Caki2 (cell line): ENCODE measurements at places on chromosomes 12 and 14. TPM values are rescaled to one million over a fixed set of nuclear protein-coding genes. Genes with fewer than 3 reads are reported as not detected.

DNA sequence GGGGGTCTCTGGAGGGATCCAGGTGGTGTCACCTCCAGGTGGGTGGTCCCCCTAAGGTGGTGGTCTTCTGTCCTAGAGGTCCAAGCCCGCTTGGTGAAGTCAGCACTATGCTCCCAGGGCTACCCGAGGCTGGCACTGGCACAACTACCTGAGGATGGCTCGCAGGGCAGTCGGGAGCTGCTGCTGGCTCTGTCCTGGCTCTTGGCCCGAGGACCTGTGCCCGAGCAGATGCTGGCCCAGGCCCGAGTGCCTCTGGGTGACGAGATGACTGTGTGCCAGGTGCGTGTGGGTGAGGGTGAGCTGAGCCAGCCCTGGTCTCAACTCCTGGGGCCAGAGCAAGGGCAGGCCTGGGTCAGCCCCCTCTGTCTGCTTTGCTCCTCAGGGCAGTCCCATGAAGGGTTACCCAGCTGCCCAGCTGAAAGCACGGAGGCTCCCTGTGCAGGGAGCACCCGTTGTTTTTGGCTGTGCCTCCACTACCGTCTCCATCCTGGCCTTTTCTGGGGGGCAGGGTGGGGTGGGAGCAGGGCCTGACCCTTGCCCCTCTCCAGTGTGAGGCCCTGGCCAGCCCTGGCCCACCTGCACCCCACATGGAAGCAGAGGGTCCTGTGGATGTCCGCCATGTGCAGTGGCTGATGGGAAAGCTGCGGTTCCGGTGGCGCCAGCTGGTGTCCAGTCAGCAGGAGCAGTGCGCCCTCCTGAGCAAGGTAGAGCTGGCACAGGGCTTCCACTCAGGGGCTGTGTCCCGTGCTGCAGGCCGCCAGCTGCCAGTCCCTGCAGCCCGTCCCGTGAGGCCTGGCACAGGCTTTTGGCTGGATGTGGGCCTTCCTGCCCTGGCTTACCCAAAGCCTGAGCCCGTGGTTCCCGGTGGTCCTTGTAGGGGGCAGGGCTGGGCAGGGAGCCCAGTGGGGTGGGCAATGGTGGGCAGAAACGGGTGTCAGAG is 1.3 kb downstream of the TEDC1 start:
- no peak for DNase-seq

DNA sequence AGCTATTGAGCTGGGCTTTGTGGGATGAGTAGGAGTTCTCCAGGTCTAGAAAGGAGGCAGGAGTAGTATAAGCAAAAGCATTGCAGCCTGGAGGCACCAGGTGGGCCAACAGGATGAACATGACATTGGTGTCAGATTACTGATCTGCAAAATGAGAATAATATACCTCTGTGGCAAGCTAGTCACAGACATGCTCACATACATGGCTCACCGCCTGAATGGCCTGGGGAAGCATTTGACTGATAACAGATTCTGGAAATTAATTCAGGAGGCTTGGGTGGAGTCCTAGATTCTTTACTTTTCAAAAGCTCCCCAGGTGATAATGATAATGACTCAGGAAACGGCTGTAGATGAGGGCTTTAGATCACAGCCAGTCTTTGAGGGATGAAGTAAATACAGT is 709 bp downstream of the TCL1B start:
- DNase-seq, result no peak

DNA sequence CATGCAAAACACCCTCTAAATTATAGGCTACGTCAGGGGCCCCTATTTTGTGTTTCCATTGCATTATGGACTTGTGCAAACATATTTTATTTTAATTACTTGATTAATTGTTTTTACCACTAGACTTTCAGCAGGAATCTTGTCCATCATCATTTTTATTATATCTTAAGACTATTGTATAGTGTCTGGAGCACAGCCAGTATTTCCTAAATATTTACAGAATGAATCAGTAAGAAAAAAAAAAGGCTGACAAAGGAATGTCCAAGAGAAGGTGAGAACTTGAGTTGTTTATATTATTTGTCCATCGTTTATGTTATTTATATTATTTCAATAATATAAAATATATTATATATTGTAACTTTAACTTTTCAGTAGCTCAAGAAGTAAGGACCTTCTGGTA is 664.7 kb downstream of the SLC6A15 start:
- no peak for DNase-seq

GRCh38 chr12:95996034-95996658 is at the start of gene HAL:
Gene HAL, minus strand, starts transcription at chr12:95996344. Its CDS starts 434 bp downstream, at chr12:95995910.
- no peak for DNase-seq

DNA sequence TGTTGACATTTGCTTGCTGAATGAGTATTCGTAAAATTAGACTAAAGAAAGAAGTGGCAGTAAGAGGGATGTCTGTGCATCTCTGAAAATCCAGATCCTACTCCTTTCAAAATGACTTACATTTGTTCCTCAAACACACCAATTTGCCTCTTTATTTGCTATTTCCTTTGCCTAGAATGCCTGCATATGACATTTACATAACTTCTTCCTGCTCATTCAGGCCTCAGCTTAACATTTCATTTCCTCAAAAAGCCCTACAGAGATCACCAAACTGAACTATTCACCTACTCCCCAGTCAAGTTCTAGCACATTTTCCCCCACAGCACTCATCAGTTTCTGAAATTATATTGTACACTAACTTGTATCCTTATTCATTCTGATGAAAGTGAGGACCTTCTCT is 907.2 kb downstream of the LRFN5 start:
- no peak for DNase-seq

DNAJC22 gene
- 22.0 and 23.6 TPM in 2 replicates for total RNA-seq

DLST gene
- 55.7 and 57.7 TPM in 2 replicates for total RNA-seq

DNA sequence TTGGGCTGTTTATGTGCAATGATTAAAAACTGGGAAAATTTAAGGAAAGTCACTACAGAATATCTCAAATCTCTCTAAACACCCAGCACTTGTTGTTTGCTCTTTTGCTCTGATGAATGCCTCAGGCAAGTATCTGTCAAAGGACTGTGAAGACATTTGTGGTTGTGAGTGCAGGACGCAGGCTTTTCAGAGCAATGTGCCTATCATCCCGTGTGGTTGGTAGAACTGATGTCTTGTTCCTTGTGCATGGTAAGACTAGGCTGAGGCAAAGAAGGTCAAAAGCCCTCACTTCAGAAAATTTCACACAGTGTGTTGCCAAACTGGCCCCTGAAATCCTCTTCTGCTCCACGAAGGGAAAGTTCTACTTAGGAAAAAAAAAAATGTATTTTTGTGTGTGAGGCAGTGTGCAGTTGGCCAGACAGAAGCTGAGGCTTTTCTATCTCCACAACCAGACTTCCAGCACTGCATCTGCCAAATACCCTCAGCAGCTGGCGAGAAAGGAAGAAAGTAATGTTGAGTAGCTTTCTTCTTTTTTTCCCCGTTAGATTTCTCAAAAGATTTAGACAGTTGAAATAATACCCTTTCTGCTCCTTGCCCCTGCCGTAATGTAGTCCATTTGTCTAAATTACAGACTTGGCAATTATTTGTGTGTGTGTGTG is 1103.1 kb downstream of the VRK1 start:
- DNase-seq, result no peak

GRCh38 chr14:93163564-93163963 is 21.1 kb downstream of the MOAP1 start:
- no peak for DNase-seq

DNA sequence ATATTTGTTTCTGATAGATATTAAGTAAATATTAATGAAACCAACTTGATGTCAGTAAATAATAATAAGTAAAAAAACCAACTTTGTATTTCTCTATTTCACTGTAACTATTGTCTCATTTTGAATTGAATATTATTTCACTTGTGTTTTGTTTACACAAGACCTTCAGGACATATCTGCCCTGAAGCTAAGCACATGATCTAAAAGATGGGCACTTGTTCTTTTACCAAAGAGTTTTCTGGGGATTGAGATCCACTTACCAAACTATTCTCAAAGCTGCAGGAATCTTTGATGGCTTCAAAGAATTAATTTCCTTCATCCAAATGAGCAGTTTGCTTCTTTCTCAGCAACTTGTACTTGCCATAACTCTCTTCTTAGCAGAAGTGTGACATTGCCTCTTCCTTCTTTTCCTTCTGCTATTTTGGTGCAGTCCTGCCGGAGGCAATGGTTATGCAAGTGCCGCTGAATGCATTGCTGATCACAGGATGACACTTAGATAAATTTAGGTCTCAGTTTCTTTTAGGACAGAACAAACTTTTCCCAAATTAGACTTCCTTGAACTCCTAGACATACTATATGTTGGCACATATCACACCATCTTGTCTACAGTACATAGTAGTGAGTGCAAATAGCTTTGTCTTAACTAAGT is 9.2 kb downstream of the FAR2 start:
- DNase-seq, result no peak

GALNT9 gene
- total RNA-seq, result 14.1 and 14.6 TPM in 2 replicates

GRCh38 chr12:94244165-94245133 is 96.1 kb downstream of the PLXNC1 start:
- DNase-seq, result no peak

DNA sequence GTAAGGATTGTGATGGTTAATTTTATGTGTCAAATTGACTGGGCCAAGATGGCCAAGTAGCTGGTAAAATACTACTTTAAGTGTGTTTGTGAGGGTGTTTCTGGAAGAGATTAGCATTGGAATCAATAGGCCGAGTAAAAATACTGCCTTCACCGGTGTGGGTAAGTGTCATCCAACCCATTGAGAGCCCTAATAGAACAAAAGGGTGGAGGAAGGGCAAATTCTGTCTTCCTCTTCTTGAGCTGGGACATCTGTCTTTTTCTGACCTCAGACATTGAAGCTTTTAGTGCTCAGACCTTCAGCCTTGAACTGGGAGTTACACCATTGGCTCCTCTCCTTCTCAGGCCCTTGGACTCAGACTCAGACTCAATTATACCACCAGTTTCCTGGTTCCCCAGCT is 8.0 kb upstream of the ETV6 start:
- no peak for DNase-seq

- no peak for DNase-seq
Measured at GRCh38 chr12:129997239-129997638, 93.4 kb upstream of the TMEM132D start.

COCH gene
- total RNA-seq, result 2.2 and 2.7 TPM in 2 replicates

FAIM2 gene
- not detected in 2 replicates for total RNA-seq

DNA sequence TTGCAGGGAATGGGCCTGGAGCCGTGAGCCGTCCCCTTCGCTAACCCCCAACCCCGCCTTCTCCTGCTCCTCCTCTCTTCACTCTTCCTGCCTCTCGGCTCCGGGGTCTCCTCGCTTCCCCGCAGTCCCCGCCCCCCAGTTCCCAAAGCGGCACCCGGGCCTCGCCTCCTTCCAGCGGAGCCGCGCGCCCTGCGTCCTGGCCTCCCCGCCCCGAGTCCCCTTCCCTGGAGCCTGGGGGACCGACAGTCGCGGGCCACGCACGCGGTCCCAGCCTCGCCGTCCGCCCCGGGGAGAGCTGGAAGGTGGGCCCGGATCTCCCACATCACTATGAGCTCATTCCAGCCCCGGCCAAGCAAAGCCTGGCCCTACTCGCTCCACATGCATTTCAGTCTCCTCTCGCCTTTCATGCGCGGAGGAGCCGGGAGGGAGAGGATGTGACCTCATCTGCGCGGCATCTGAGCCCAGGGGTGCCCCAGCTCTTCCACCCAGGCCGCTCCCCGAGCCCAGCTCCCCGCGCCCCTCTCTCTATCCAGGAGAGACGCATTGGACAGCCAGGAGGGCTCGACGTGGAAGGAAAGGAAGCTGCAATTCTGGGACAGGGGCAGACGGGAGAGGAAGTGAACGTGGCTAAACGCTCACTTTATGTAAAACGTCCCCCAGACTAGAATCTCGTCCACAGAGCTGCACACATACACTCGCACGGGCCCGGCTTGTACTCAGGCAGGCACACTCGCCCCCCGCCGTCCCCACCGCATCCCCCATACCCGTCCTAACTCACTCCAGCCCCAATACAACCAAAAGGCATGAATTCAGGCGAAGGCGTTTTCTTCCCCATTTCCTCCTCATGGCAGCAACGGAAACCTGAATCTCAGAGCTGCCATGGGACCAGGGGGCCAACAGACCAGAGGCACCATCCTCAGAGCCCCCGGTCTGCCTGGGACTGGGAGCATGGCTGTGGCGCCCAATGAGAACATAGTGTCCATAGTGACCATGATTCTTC is 108.7 kb upstream of the CCND2 start:
- DNase-seq, result no peak

PPFIA2 gene
- 0.10 TPM in 1 of 2 replicates, not detected in the other for total RNA-seq

GRCh38 chr12:89166525-89166934 is 185.8 kb downstream of the DUSP6 start:
- peak; percentile 6 for DNase-seq

- no peak for DNase-seq
Measured at GRCh38 chr12:20398686-20399085, 30.3 kb downstream of the PDE3A start.
